ENCODE measurements at places on chromosomes 13 and 19. TPM values are rescaled to one million over a fixed set of nuclear protein-coding genes. Genes with fewer than 3 reads are reported as not detected.

PEAK3 gene
- 2.0 TPM for total RNA-seq

DNA sequence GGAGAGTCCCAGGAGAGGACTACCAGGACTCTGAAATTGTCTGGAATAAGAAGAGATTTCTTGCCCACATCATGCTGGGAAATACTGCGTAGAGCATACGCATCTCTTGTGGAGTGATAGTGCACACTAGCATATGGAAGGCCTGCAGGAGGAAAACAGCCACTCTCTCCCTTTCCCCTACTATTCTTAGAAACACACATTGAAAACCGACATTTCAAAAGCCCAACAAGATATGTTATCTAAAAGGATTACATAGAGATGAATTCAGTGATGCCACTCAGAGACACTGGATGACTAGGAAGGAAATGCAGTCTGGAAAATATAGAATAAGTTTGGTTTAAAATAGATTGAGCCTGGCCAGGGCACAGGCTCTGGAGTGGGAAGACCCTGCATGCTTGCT, 388.7 kb upstream of the NBEA start:
- DNase-seq: no peak
- H3K4me3 ChIP-seq: no peak overlapping the region
- H3K27ac ChIP-seq: no peak overlapping the region
- H3K4me1 ChIP-seq: no peaks in the 10 kb centered on the region
- no peaks in the 10 kb centered on the region for H3K27me3 ChIP-seq
- H3K36me3 ChIP-seq: no peaks in the 10 kb centered on the region

- H3K4me3 ChIP-seq: no peak overlapping the region
- peaks cover 32% of the 10 kb centered on the region for H3K36me3 ChIP-seq
- H3K4me1 ChIP-seq: no peaks in the 10 kb centered on the region
- no peak for DNase-seq
- no peak overlapping the region for H3K27ac ChIP-seq
Observed at GRCh38 chr19:2856457-2857050, 10.6 kb upstream of the ZNF556 start.

DNA sequence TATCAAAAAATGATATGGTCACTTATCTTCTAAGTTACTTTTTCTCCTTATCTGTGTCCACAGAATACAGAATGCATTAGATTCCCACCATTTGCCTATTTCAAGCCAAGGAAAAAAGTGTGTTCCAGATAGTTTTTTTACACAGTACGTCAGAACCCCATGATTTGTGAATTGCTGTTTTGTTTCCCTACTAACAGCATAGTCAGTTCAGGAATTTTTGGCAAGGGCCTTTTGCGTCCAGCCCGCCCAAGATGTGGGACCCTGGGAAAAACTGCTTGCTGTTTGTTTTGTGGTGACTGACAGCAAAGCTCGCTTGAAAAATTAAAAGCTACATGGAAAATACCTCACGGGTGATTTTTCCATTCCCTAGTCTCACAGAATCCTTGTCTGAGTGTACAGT, 20.4 kb upstream of the FAM216B start:
- no peaks in the 10 kb centered on the region for H3K27me3 ChIP-seq
- DNase-seq: no peak
- no peaks in the 10 kb centered on the region for H3K36me3 ChIP-seq
- no peak overlapping the region for H3K27ac ChIP-seq
- no peak overlapping the region for H3K4me3 ChIP-seq

RXFP2 gene
- not detected for total RNA-seq

DNA sequence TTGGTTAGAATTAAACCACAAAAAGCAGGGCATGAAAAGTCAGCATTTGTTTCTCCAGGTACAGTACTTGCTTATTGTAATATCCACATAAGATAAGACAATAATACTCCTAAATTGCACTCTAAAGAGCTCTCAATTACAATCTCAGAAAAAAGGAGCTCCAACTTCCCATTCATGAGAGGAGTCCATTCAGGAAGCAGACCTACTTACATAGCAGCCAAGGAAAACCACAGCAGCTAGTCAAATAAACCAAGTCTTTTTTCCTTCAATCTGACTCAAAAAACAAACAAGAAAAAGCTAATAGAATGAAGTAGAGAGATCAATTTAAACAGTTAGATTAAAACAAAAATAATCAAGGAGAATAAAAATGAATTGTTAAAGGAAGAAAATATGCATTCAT, 885.2 kb upstream of the SLITRK6 start:
- H3K27me3 ChIP-seq: no peaks in the 10 kb centered on the region
- no peaks in the 10 kb centered on the region for H3K36me3 ChIP-seq
- H3K4me3 ChIP-seq: no peak overlapping the region
- H3K27ac ChIP-seq: no peak overlapping the region
- no peaks in the 10 kb centered on the region for H3K4me1 ChIP-seq

ADGRE3 gene
- not detected for total RNA-seq

DNA sequence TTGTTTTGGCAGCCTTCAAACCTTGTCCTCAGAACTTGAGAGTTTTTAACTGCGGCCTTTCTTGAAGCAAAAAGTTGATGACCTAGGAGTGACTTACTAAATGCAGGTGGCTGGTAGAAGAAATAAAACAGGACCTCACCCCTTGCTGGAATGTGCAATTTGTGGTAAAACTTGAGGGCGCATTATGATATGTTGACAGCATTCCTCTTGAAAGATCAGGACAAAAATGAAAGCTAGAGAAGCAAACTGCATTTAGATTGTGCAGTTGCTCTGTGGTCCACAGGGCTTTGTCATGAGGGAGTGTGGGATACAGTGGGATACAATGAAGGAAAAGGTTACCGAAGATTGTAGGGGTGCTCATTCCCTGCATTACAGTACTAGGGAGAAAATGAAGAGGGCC, 504.2 kb downstream of the GPC6 start:
- no peaks in the 10 kb centered on the region for H3K27me3 ChIP-seq
- H3K4me3 ChIP-seq: no peak overlapping the region
- H3K4me1 ChIP-seq: no peaks in the 10 kb centered on the region

CD177 gene
- not detected for total RNA-seq

DNA sequence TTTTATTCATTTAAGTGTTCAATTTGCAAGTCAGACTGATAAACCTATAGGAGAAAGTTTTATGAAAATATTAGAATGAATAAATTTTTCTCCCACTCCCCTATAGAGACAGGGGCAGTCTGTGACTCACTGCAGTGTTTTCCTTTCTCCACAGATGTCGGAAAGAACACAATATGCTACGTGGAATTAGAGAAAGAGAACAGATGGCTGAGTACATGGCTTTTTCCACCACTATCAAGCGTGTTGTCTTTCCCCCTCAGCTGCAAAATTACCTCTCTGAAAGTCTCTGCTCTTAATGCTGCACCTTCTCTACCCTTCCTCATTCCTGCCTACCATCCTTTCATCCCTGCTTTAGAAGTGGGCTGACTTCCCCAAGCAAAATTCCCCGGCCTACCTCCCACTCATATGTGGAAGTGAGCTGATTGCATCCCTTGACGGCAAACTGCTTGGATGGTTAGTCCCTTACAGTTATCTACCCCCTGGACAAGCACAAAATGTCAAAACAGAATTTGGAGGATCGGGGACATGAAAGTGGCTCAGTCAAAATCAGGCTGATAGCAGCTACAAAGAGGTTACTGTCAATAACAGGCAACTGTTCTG, 30.0 kb downstream of the FLT1 start:
- no peak overlapping the region for H3K4me3 ChIP-seq
- no peaks in the 10 kb centered on the region for H3K36me3 ChIP-seq
- H3K27me3 ChIP-seq: no peaks in the 10 kb centered on the region
- no peak for DNase-seq
- H3K4me1 ChIP-seq: no peaks in the 10 kb centered on the region

All from vagina (tissue), 2 donors.